B cell (primary cell): ENCODE measurements at places on chromosomes 2 and 18. TPM values are rescaled to one million over a fixed set of nuclear protein-coding genes. Genes with fewer than 3 reads are reported as not detected.

GRCh38 chr2:148585696-148586095 is 58.9 kb upstream of the EPC2 start:
- no peak for DNase-seq

- DNase-seq: peak; percentile 32
Observed at GRCh38 chr2:127218812-127219170, 1.3 kb downstream of the CYP27C1 start.

GRCh38 chr2:191740759-191741158 is 62.8 kb downstream of the NABP1 start:
- no peak for DNase-seq

The TWIST2 gene
- not detected in 2 replicates for total RNA-seq
